NCI-H2227 treated with DMSO at 0.1 percent for 48 hours (cell line): ENCODE measurements at places on chromosomes 3 and 15.

DNA sequence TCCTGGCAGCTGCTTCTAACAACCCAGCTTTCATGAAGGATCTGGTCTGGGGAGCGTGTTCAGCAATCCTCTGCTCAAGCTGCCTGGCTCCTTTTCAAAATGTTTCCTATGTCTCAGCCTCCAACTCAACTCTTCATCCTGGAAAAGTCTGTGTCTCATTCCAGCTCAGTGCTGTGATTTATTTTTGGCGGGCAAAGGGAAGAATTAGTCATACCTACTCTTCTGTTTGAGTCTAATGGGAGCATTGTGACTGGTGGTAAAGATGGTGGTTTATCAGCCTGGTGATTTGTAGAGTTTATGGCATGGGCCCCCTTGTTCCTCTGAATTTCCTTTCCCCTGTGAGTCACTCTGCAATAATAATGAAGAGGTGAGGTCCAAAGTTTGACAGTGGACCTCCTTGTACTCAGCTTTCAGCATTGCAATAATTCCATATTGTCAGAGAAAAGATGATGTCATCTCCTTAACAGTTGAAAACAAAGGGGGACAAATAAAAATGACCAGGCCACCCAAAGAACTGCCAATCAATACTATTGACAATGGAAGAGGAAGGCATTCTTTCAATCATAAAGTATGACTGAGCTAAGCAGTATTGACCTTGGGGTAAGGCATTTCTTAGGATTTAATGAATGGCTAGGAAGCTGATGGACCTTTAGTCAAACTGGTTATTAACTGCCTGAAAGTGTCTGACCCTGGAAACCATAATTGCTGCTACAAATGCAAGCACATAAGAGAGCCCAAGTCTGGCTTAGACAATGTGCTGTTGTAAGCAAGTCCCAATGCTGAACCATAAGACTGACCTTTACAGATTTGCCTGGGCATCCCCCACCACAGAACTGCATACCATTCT lies 204.7 kb upstream of the MCTP2 start:
- peak; percentile 20 for DNase-seq

DNA sequence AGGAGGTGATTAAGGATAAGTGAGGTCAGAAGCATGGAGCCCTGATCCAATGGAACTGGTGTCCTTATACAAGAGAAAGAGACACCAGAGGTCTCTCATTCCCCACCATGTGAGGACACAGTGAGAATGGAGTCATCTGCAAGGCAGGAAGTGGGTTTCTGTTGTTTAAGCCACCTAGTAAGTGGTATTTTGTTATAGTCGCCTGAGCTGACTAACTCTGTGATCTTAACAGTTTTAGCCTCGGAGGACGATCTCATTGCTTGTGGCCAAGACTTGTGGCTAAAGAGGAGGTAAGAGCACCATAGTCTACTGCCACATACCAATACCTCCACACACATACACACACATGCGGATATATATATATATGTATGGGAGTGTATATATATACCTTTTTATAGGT lies 73.8 kb downstream of the MCTP2 start:
- no peak for DNase-seq

DNA sequence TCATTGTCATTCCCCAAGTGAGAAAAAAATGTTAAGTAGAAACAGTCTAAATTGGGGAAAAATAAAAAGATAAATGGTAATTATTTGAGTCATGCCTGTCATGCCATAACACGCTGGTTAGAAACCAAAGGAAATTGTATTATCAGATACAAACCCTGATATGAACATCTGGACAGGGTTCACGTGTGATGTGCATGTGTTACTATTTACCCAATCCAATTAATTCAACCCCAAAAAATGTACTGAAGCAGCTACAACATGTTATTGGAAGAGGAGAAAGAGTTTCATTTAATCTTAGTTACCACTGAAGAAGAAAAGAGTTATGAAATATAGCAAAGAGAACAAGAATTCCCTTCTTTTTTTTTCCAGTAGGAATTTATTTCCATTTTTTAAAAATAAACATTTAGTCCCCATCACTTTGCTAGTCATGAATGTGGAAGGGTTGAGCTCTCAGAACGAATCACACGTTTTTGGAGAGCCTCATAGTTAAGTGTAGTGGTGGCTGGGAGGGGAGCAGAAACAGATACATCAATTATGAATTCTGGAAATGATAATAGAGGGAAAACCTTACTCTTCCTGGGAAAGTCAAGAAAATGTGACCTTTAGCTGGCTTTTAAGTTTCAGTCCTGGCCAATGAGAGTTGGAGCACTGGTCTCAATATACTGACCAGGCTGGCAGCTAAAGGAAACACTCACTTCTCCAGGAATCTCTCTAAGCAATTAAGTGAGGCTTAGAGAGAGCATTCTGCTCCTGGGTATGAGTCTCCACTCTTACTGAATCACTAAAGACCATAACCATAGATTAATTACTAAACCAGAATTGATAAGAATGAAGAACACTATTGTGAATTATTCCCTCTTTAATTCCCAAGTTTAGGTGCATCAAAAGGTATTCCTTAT lies 796.5 kb downstream of the GRM7 start:
- DNase-seq, result no peak

DNA sequence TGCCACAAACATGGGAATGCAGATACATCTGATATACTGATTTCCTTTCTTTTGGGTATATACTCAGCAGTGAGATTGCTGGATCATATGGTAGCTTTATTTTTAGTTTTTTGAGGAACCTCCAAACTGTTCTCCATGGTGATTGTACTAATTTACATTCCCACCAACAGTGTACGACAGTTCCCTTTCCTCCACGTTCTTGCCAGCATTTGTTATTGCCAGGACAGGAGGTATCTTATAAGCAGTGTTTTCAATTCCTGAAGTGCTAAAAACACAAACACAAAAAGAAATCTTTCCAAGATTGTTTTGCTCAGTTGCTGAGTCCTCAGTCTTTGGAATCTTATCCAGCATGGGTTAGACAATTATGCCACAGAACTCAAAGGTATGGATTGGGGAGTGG lies 13.5 kb downstream of the GTF2E1 start:
- no peak for DNase-seq

DNA sequence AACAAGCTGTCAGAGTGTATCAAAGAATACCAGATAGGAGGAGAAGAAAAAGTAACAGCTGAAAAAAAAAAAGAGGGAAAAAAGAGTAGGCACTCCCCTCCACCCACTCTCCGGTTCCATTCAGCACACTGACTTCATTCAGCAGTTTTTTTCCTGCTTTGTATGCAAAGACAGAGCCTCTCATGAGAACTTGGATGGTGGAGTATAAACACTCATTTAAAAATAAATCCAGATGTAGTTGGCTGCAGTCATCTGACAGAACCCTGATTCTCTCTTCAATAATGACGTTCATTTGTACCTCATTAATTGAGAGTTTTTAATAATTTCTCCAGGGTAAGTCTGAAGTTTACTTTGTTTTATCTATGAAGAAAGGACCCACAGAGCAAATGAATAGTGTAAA lies 81.0 kb downstream of the TMEM108 start:
- DNase-seq, result no peak

GRCh38 chr3:43014956-43015355 lies 35.8 kb downstream of the GASK1A start:
- DNase-seq, result no peak

- peak; percentile 23 for DNase-seq
Observed at GRCh38 chr15:38354315-38354929, 99.5 kb upstream of the FAM98B start.

DNA sequence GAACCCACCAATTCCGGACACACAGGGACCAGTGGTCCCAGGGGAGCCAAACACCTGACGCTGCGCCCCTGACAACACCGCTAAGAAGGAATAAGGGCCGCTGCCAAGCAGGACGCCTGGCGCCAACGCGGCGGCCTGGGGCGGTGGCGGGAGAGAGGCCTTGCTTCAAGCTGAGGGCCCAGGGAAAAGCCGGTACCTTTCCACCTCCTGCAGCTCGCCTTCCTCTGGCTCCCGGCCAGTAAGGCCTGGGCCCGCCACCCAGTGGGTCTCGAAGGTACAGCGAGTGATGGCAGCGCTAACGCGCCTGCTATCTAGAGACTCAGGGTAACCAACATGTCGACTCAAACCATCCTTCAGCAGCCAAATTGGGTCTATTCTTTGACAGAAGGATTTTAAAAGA lies 1074.1 kb downstream of the SI start:
- no peak for DNase-seq

GRCh38 chr3:126051234-126051633 lies 32.7 kb downstream of the SLC41A3 start:
- no peak for DNase-seq

- DNase-seq, result no peak
Observed at GRCh38 chr3:100104817-100105413, 9.4 kb downstream of the FILIP1L start.

- no peak for DNase-seq
Observed at GRCh38 chr3:158712443-158712842, 19.8 kb downstream of the RARRES1 start.

DNA sequence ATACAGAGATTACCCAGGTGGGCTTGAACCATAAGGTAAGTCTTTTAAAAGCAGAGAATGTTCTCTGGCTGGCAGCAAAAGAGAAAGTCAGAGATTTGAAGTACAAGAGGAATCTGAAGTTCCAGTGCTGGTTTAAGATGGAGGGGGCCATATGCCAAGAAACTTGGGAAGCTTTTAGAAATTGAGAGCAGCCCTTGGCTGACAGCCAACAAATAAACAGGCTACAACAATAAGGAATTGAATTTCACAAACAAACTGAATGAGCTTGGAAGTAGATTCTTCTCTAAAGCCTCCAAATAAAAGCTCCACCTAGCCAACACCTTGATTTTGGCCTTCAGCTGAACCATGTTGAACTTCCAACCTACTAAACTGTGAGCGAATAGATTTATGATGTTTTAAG lies 85.7 kb downstream of the TRIM42 start:
- DNase-seq, result no peak

- DNase-seq, result no peak
Observed at GRCh38 chr3:13308380-13308801, 111.7 kb downstream of the NUP210 start.

- DNase-seq, result no peak
Observed at GRCh38 chr3:54360320-54360719, 238.0 kb downstream of the CACNA2D3 start.

- DNase-seq, result no peak
Observed at GRCh38 chr3:184710870-184711492, 883 bp downstream of the MAGEF1 start.

- peak; percentile 31 for DNase-seq
Observed at GRCh38 chr3:13563911-13564310, 15.0 kb downstream of the FBLN2 start.

DNA sequence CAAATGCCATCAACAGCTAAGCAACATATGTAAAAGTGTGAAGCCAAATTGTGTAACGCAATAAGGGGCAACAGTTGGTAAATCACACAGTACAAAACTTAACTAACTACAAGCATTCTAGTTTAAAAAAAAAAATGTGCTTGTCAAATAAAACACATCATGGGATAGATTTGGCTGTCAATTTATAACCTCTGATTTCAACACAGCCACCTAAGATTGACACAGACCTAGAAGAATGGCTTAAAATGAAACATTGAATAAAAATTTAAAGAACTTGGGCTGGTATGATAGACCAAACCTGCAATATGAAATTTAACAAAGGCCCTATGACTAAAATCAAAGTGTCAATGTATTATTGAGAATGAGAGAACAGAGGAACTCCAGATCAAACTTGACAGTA lies 148.4 kb downstream of the NR1I2 start:
- DNase-seq, result no peak

- DNase-seq, result no peak
Observed at GRCh38 chr3:187919544-187919943, 174.3 kb upstream of the BCL6 start.

- no peak for DNase-seq
Observed at GRCh38 chr15:73758461-73758860, 5.3 kb upstream of the INSYN1 start.

DNA sequence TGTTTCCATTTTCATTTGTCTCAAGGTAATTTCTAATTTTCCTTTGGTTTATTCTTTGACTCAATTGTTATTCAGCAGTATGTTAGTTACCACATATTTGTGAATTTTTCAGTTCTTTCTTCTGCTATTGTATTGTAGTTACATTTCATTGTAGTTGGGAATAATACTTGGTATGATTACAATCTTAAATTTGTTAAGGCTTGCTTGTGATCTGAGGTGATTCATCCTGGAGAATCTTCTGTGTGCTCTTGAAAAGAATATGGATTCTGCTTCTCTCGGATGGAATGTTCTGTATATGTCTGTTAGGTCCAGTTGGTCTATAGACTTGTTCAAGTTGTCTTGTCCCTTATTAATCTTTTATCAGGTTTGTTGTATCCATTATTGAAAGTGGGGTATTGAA lies 63.4 kb upstream of the VEPH1 start:
- DNase-seq, result no peak

DNA sequence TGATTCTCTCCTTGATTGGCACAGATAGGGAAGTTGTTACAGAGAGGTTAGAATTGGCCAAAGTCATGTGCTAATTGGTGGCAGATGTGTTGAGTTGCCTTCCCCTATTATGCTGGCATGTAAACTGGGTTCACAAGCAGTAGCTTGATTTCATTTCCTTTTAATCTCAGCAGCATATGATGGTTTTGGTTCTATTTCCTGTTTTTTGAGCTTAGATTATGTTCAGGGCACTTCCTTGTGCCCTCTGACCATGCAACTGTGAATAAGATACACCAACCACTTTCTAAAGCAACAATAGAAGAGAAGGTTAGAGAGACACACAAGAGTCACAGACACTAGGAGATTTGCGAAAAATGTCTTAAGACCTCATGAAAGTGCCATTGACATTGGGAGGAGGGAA lies 16.5 kb downstream of the HPS3 start:
- DNase-seq, result no peak

DNA sequence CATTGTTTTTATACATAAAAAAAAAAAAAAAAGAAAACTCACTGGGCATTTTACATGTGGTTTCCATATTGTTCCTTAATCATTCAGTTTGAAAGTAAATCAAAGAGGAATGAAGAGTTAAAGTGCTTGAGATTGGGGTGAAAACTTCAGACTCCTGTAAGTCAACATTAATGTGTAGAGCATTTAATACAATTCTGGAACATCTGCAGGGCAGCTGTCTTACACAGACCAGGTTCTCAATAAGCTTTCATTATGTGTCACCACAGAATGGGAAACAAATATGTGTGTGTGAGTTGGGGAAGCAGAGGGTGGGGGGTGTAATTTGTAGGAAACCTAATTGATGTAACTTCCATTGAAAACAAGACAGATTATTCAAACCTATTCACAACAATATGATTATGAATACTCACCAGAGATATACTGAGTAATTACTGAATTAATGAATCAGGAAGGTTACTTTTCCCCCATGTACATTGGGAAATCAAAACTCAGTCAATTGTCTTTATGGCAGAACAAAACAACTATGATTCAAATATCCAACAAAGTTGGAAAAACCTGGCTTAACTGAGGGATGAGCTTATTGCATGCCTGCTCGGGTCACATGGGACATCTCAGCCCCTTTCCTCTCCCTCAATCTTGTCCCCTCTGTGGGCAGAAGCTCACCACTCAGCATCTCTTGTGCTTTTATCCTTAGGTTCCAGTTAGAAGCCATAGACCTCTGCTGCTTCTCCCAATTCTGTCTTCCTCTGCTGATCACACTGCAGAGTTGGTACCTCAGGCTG lies 281.2 kb upstream of the THBS1 start:
- DNase-seq, result no peak

GRCh38 chr15:60835020-60835419 lies 356.1 kb upstream of the ICE2 start:
- no peak for DNase-seq
